ENCODE measurements at places on chromosomes 1 and 21. TPM values are rescaled to one million over a fixed set of nuclear protein-coding genes. Genes with fewer than 3 reads are reported as not detected.

- no peak for DNase-seq
Observed at GRCh38 chr1:226378071-226378470, 29.8 kb downstream of the PARP1 start.

GRCh38 chr21:27248814-27249213 is 281.9 kb upstream of the ADAMTS5 start:
- no peak for DNase-seq

DNA sequence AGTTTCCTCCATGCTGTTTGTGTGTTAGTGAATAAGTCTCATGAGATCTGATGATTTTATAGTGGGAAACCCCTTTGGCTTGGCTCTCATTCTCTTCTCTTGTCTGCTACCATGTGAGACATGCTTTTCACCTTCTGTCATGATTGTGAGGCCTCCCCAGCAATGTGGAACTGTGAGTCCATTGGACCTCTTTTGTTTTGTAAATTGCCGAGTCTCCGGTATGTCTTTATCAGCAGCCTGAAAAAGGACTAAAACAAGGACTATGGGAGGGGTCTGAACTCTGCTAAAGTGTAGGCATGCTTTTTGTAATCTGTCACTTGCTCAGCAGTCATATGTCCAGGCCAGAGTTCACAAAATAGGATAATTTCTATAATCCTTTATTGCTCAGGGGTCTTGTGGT is 164.0 kb upstream of the SNX7 start:
- DNase-seq = no peak

GRCh38 chr1:20237646-20238045 is 51.3 kb upstream of the PLA2G2C start:
- no peak for DNase-seq

DNA sequence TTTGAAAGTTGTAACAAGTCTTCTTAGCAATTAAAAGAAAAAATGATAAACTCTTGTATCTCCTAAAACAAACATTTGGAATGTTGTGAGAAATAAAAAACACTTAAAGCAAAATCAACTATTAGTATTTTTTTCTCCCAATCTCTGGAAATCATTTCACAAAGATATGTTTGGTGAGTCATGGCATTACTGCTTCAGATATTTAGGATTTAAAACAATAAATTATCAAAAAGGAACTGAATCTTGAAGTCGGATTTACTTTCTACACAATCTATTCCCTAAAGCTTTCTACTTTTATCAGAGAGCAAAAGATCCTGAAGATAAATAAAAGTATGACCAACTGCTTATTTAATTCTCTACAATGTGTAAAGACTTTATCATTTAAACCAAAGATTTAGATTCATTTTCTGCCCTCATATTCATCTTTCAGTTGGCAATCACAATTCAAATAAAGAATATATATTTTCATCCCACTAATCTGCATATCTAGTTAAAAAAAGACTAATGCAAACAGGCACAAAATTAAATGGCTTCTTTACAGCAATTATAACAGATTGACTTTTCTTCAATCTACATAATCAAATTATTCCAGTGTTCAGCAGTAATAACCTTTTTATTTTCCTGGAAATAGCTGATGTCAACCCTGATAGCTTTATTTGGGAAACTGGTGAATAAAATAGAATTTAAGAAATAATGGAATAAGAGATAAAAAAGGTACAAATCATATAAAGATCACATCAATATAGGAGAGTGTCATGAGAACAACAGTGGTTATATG is 230.0 kb downstream of the COP1 start:
- DNase-seq = no peak

GRCh38 chr1:39717809-39718208 is 20.9 kb upstream of the PPIE start:
- no peak for DNase-seq

DNA sequence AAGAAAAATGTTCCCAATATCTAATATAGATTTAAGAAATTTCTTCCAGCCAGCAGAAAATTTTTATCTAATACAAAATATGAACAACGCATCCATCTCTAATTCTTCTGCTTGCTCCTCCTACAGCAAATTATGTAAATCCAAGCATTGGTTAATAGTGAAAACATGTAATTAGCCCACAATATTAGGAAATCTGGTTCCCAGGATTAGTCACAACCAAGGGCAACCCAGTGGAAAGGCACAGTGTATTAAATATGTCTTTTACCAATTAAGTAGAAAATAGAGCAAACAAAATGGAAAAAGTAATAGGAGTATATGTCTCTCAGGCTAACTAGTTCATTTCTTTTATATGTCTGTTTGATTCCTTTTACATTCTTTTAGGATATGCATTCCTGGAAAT is 59.4 kb upstream of the IFI44L start:
- DNase-seq = no peak

Gene PGLYRP4
- not detected for total RNA-seq

All from right cardiac atrium (tissue), 5 donors.